ENCODE measurements at places on chromosomes 2 and 18. TPM values are rescaled to one million over a fixed set of nuclear protein-coding genes. Genes with fewer than 3 reads are reported as not detected.

The CCDC141 gene
- total RNA-seq = 0.08 TPM

DNA sequence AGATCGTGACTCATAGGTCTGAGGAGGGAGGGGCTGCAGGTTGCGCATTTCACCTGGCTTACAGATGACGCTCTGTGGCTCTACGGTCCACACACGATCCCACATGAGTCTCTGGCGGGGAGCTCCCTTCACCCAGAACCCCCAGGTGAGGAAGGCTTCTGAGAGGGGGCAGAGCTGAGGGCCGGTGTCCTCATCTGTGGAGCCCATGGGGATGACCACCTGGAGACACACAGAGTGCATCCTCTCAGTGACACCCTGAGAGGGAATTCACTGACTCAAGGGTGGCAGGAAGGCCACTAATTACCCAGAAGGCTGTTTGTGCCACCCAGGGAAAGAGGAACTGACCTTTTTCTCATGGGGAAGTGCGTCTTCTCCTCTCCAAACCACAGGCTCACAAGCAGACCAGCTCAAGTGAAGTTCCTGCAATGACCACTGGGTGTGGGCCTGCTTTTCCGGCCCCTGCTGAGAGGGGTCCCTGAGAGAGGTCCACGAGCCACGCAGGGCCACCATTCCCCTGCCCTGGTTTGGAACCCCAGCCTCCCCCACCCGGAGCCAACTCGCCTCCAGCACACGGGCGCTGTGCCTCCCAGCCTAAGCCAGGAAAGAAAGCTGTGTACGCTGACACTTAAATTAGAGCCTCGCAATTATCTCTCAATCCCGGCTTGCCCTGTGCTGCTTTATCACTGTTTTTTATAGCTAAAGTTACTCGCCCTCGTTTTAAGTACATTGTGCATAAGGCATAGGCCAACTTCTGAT is 114.1 kb downstream of the BCL11A start:
- H3K4me3 ChIP-seq = no peak overlapping the region
- no peak for DNase-seq
- no peak overlapping the region for H3K27ac ChIP-seq
- H3K27me3 ChIP-seq = no peaks in the 10 kb centered on the region
- peaks cover 16% of the 10 kb centered on the region for H3K4me1 ChIP-seq

DNA sequence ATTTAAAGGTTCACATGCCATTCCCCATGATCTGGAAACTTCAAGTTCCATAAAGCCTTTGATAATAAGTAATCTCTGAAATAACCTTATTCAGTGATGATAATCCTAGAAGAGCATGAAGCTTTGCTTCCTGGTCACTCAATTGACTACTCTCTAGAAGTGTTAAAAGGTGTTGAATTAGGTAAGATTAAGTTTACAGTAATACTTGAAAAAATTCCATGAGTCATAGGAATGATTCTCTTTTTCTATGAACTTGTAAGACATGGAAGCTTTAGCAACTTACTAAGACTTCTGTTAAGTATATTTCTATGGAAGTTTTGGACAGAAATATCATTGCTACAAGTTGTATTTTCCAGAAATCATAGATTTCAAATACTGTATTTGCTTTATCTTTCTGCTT is 100.6 kb downstream of the MYO1B start:
- no peaks in the 10 kb centered on the region for H3K4me1 ChIP-seq
- no peak overlapping the region for H3K27ac ChIP-seq
- no peak for DNase-seq
- no peak overlapping the region for H3K4me3 ChIP-seq

- no peak overlapping the region for H3K4me3 ChIP-seq
- H3K4me1 ChIP-seq = no peaks in the 10 kb centered on the region
- DNase-seq = no peak
Measured at GRCh38 chr2:67295851-67296250, 101.3 kb upstream of the ETAA1 start.

- H3K27me3 ChIP-seq = no peaks in the 10 kb centered on the region
- no peak for DNase-seq
- no peak overlapping the region for H3K4me3 ChIP-seq
- no peaks in the 10 kb centered on the region for H3K4me1 ChIP-seq
- H3K36me3 ChIP-seq = no peaks in the 10 kb centered on the region
Measured at GRCh38 chr2:197777823-197778407, 7.2 kb downstream of the BOLL start.

DNA sequence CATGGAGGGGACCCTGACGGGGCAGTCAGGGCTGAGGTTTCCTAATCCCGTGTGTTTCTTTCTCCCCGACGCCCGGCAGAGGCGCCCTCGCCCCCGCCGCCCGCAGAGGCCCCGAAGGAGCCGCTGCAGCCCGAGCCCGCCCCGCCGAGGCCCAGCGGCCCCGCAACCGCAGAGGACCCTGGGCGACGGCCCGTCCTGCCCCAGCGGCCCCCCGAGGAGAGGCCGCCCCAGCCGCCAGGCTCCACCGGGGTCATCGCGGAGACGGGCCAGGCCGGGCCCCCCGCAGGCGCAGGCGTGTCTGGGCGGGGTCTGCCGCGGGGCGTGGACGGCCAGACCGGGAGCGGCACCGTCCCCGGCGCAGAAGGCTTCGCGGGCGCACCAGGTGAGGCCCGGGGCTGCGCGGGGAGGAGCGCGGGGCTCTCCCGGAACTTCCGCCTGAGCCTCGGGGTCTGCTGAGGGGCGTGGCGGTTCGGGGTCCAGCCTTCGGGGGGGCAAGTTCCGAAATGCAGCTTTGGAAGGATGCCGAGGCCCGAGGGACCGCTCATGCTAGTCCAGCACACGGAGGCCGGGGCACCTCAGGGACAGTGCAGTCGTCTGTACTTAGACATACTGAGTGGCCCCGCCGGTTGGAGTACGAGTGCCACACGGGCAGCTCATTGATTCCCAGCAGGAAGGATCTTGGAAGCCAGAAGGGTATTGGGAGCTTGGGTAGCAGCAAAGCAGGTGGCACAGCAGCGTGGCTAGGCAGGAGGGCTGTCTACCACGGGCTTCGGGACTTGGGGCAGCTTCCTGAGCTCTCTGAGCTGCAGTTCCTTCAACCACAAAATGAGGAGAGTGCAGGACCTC is 60.1 kb downstream of the EMILIN2 start:
- H3K27me3 ChIP-seq = peaks cover 15% of the 10 kb centered on the region
- H3K36me3 ChIP-seq = no peaks in the 10 kb centered on the region
- H3K4me1 ChIP-seq = peaks cover 44% of the 10 kb centered on the region
- peak overlapping the region; percentile 57 for H3K27ac ChIP-seq

DNA sequence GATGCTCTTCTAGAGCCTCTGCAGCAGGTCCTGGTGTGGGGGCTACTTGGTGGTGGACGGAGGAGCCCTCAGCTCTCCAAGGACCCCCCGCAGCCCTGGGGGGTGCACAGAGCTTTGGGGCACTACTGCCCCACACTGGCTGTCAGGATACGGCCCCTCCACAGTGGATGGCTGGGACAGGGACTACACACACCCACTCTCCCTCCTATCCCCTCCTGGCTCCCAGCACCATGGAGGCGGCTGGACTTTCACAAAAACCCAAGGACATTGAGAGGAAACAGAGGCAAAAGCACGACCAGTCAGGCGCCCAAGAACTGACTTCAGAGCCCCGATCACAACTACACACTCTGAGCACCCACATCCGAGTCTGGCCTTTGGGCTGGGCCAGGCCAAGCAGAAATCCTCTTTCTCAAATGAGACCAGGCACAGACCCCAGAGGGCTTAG is 12.6 kb downstream of the GPR35 start:
- H3K4me1 ChIP-seq = no peaks in the 10 kb centered on the region
- DNase-seq = no peak
- H3K27me3 ChIP-seq = peaks cover 13% of the 10 kb centered on the region
- H3K36me3 ChIP-seq = no peaks in the 10 kb centered on the region
- H3K27ac ChIP-seq = no peak overlapping the region

The PPP1R1C gene
- total RNA-seq = not detected

All from suprapubic skin (tissue), 4 donors.